Gastrocnemius medialis (tissue), 4 donors: ENCODE measurements at places on chromosomes 4 and X.

DNA sequence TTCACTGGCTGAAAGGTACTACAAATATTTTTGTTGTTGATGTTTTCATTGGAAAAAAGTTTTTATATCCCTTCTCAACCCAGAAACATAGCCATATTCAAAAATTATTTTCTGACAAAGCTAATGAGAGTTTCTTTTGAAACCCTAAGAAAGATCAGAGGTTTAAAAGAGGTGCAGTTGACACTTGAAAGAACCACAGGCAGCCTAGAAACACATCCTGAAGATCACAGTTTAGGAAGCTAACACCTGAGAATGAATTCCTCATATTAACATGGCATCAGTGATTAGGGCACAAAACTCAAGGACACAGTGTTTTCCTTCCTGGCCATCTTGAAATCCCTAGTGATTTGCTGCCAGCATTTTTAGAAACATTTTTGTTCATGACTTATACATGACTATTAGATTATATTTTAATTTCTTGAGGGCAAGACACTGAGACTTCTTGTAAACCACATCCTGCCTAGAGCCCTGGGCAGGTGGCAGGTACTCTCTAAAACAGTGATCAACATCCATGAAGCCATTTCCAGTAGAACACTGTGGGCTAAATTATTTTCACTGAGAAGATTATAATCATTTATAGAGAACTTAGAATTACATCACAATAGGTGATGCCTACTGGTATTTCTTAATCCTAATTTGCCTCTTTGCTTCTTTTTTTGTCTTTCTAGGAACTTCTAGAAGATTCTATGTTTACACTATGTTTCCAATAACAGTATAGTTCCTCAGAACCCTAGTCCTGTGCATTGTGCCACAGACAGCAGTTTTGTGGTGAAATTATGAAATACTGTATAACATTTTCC, 80.0 kb downstream of the ARSJ start:
- DNase-seq: no peak

- DNase-seq: no peak
Observed at GRCh38 chr4:73340917-73341316, 63.2 kb upstream of the ALB start.

DNA sequence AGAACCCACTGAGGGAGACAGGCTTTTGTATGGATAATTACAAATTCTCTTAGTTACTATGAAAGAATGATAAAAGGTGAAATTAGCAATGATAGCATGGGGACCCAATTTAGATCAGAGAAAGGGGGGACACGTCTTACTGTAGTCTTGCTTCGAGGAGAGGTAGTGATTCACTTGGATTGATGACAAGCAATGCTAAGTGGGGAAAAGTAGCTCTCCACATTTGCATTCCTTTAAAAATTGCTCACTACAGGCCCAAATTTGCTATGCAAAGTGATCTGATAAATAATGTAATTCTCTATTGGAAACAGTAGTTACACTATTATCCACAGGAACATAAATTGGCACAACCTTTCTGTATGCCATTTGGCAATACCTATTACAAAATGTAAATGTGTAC, 42.5 kb upstream of the MAP3K15 start:
- DNase-seq: no peak

GRCh38 chr4:152158225-152158624, 377.7 kb downstream of the FBXW7 start:
- DNase-seq: no peak

GRCh38 chrX:135354288-135354687, 45.0 kb downstream of the ETDC start:
- no peak for DNase-seq

DNA sequence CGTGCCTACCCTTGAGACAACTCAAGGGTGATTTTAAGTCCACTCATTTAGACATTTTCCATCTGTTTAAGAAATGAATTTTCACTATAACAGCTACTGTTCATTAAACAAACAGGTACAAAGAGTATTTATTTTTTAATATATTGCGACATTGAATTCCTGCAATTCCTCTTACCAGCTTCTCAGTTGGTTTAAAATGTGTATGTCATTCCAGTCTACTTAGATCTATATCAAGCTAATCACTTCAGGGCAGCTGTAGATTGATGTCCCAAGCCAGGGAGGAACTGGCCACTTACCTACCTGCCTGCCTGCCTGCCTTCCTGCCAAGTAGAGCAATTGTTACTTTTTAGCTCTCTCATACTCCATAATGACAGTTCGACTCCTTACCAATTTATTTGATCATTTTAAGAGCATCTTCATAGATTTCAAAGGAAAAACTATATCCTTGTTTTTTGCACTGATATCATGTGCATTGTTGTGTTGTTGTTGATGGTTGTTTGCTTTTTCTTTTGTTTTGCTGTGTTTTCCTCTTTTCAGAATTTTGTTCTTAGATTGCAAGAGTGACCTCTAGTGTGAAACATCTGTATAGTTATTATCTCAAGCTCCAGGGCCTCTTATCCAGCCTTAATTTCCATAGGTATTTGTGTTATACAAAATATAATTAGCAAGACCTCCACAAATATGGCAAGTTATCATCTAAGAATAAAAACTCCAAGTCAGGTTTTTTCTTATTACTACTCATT, 120.9 kb upstream of the NRK start:
- no peak for DNase-seq

DNA sequence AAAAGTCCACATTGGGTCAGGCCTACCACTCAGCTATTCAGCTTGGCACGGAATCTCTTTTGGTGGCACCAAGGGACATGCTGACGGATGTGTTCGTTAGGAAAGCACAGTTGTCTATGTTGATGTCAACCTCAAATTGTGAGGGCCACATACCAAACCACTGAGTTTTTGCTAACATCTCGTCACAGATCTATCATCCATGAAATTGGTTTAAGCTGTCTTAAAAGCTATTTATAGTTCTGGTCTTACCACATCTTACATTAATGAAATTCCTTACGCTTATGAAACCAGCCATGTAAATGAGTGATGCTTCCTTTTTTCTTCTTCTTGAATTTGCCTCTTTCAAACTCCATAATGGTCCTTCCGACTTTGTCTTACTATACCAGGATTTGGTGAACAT, 101.5 kb downstream of the MGST2 start:
- DNase-seq: no peak

DNA sequence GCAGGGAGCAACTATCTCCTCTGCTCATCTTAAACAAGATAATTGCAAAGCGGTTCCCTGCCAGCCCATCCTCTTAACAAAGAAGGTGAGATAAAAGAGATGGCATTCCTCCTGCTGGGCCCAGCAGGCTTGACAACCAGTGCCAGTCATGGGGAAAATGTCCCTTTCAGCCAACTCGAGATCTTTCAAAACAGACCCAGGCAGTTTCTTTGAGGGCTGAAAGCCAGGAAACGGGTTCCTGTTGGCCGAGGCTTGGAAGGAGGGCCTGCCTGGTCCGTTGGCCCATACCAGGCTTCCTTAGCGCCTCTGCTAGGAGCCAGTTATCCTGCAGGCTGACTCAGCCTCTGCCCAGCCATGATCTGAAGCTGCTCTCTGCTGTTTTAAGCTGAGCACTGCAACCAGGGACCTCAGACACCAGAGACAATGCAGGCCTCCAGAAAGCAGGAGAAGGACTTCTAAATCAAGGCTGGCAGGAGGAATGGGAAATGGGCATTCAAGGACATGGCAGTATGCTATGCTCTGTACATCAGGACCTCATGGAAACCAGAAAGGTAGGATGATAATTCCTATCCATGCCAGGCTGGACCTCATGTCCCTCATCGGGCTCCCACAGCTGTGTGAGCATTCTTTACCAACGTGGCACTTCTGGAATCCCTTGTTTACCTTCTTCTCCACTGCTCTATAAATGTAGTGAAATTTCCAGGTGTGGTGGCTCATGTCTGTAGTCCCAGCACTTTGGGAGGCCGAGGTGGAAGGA, 42.4 kb upstream of the SLC2A9 start:
- DNase-seq: peak; percentile 41

DNA sequence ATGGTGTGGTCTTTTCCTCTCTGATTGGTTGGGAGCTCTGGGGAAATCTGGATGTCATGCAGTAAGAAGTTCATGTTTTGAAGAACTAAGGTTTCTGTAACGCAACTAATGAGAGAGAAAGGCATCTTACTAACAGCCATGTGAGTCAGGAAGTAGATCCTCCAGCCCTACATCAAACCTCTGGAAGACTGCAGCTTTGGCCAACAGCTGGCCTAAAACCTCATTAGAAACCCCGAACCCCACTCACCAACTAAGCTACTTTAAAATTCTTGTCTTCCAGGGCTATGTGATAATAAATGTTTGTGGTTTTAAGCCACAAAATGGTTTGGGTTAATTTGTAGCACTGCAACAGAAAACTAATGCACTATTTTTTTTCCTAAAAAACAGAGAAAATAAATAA, 549.0 kb upstream of the GRID2 start:
- no peak for DNase-seq

GRCh38 chr4:113764720-113765264, 3.3 kb upstream of the CAMK2D start:
- DNase-seq: no peak

GRCh38 chrX:153687121-153688039, at the start of gene SLC6A8:
Gene SLC6A8, plus strand, starts transcription at chrX:153687926. Its CDS starts 649 bp downstream, at chrX:153688575.
- DNase-seq: peak; percentile 61

GRCh38 chr4:114026447-114026846, 47.0 kb upstream of the ARSJ start:
- no peak for DNase-seq

- no peak for DNase-seq
Observed at GRCh38 chrX:15947648-15948317, 93.2 kb upstream of the AP1S2 start.
